ENCODE measurements at places on chromosomes 1 and 21.

DNA sequence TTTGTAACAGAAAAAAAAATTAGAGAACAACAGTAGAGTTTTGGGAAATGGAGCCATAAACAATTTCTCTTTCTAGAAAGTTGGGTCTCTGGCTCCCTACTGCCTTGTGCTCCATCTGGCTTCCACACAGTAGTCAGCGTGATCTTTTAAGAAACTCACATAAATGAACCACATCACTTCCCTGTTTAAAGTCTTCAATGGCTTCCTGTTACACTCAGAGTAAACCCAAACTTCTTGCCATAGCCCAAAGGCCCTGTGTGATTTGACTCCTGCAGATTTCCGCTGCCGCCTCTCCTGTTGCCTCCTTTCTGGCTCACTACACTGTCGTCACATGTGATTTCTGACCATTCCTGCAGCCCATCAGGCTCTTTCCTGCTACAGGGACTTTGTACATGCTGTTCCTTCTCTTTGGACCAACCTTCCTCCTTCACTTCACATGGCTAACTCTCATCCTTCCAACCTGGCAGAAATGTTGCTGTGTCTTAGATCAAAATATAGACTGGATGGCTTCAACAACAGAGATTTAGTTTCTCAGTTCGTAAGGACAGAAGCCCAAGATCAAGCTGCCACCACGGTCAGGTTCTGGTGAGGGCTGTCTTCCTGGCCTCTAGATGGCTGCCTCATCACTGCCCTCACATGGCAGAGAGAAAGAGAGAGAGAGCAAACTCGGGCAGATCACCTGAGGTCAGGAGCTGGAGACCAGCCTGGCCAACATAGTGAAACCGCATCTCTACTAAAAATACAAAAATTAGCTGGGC, 34.0 kb downstream of the OPRD1 start:
- peak; percentile 35 for DNase-seq

DNA sequence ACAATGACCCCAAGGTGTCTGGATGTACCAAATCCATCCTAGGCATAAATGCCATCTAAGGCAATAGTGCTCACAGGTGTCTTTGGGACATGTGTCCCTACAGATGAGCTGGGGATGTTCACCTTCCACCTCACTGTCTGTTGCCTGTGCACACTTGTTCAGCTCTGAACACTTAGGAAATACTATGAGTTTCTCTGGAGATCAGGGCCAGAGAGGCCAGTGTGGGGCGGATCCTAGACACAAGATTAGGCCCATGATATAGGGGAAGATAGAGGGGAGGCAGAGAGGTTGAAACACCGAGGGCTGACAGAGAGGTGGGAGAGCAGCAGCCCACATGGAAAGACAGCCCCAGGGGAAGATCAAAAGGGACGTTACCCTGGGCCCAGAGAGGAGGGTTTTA, 25.6 kb downstream of the C1orf116 start:
- DNase-seq, result no peak

- DNase-seq, result no peak
Observed at GRCh38 chr1:165856606-165857005, 29.2 kb downstream of the UCK2 start.

DNA sequence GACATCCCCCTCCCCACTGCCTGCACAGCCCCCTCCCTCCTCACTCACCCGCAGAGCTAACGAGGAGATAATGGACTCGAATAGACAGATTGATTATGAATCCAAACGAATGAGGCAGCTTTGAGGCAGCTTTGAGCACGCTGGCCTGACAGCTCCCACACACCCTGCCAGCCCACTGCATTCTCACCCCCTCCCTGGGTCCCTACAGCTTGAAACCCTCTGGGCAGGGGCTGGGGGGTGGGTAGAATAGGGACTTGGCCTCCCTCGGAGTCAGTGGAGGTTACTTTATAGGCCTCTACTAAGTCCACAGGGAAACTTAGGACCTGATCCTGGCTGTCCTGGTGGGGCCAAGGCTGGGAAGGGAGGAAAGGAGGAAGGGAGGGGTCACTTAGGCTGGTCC, 1.9 kb downstream of the NTRK1 start:
- DNase-seq, result no peak

DNA sequence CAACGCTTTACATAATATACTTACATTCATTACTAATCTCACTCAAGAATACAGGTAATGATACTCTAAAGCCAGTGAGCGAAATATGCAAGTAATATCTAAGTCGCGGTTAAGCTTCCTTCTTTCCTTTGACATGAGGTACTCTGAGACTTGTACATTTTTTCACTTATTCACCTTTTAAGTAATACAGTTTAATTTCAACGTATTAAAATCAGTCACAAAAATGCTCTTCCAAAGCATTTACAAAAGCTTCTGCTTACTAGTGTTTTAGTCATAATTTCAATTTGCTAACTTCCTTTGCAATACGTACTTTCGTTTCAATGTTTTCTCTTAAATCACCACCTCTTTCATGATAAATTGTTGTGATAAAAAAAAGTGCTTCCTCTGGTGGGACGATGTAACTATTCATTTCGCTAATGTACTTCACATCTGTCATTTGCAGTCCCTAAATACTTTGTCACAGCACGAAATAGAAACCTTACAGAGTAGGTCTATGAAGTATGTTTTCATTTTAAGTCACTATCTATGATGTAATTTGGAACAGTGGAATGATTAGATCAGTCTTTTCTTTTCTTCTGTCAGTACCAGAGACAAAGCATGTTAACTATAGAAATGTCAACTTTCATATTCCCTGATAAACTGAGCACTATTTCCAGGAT, 34.0 kb upstream of the ADGRL4 start:
- no peak for DNase-seq

- DNase-seq, result no peak
Observed at GRCh38 chr1:202580619-202581018, 129.6 kb downstream of the SYT2 start.

- no peak for DNase-seq
Observed at GRCh38 chr1:27774654-27775053, 1.6 kb downstream of the STX12 start.

DNA sequence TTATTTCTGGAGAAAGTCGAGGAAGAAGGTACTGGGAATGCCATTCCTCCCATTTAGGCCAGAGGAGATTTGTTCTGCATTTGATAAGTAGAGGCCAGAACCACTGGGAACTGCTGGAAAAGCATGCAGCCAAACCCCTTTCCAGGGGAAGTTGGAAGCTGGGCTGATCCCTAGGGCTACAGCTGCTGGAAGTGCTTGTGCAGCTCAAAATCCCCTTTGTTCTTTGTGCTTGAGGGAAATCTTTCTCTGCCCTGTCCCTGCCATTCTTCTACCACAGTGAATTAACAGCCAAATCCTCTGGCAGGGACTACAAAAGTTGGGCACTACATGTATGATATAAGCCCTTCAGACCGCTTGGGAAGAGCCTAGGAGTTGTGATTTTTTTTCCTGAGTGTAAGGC, 734.1 kb downstream of the LRRIQ3 start:
- no peak for DNase-seq

DNA sequence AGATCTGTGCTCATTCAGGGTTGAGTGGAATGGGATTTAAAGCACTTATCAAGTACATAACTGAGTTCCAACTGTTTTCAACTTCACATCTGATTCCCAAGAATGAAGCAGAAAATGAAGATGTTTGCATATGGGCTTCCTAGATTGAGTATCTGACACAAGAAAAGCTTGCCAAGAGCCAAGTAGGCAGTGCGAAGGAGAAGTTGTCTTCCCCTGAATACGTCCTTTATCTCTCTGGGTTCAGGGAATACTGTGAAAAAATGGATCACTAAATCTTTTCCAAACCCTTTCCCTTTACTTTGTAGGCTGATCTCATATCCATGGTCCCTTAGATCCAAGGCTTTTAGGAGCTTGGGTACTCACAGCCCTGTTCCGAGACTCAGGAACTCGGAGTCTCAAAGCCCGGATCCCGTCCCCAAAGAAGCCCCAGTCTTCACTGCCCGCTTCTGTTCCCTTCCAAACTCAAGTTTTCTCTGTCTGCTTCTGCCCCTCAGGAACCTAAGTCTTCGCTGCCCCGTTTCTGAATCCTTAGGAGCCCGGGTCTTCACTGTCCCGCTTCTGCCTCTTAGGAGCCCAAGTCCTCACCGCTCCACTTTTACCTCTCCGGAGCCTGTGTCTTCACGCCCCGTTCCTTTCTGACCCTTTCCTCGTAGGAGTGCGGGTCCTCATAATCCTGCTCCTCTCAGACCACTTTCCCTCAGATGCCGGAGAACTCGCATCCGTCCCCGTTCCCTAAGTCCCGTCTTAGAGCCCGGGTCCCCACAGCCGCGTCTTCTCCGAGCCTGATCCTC, 616 bp downstream of the TAF12 start:
- DNase-seq, result no peak

DNA sequence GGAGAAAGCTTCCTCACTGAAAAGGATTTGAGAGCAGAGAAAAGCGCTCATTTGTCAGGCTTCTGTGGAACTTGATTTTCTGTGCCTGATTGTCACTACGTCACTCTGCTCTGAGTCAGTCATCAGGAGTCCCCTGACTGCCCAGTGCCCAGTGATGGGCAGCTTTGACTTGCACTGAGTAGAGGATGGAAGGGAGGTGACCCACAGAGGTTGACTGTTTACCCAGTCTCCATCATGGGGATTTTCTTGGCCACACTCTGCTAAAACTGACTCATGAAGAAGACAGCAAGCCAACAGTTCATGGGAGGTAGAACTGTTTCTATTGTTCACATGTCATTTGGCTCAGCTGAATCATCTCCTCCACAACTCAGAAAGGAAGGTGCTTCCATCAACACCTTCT, 82.1 kb upstream of the DUSP10 start:
- no peak for DNase-seq

DNA sequence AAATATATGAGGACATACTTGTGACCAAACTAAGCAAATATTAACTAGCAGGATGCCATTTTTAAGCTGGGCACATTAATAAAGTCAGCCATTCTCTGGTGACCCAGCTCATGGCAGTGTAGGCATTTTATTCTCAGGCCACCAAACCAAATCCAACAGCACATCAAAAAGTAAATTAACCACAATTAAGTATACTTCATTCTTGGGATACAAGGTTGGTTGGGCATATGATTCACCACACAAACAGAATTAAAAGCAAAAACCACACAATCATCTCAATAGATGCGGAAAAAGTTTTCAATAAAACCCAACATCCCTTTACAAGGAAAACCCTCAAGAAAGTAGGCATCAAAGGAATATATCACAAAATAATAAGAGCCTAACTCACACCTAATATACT, 101.3 kb downstream of the FAF1 start:
- DNase-seq, result no peak

GRCh38 chr1:160359559-160360226, 7.2 kb upstream of the NHLH1 start:
- DNase-seq, result no peak

GRCh38 chr1:28281608-28282425, 22.5 kb downstream of the SESN2 start:
- no peak for DNase-seq

DNA sequence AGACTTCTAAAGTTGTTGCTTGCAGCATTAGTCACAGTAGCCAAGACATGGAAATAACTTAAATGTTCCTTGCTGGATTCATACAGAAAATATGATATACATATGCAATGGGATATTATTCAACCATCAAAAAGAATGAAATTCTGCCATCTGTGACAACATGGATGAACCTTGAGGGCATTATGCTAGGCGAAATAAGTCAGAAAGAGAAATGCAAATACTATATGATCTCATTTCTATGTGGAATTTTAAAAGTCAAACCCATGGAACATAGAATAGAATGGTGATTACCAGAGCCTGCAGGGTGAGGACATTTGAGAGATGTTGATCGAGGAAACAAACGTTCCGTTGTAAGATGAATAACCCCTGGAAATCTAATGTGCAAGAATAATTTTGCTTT, 43.0 kb downstream of the CRB1 start:
- no peak for DNase-seq

- DNase-seq, result no peak
Observed at GRCh38 chr1:26142159-26142558, 16.7 kb upstream of the FAM110D start.

- no peak for DNase-seq
Observed at GRCh38 chr1:82226186-82226505, 425.4 kb downstream of the ADGRL2 start.

- DNase-seq, result no peak
Observed at GRCh38 chr1:200108659-200109058, 81.1 kb downstream of the NR5A2 start.

DNA sequence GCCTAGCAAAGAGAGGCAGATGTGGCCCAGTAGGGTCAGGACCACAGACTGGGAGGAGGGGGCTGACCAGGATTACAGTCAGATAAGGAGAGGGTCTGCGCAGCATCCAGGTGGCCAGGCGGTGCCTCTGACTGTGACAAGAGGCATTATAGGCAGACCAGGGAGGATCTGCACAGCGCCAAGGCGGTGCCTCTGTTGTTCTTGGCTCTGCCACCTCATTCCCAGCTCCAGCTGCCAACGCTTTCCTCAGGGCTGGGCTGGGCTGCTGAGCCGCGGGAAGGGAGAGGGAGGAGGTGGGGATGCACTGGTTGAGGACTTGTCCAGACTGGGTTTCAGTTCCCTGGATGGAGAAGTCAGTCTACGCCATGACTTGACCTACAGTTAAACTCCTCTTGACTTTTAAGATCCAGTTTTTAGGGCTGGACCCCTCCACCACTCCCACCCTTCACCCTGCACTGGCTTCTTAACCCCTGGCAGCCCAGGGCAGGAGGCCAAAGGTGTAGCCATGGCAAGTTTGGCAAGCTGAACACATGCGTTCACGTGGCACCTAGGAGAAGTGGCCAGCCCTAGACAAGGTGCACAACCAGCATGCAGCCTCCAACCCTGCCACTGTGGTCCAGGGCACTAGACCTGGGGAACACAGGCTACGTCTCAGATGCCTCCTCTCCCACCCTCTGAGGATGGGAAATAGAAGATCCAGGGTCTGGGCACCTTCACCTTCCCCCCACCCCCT, 4.5 kb upstream of the CRABP2 start:
- DNase-seq, result no peak

- DNase-seq, result no peak
Observed at GRCh38 chr21:31442339-31442738, 98.3 kb upstream of the TIAM1 start.

DNA sequence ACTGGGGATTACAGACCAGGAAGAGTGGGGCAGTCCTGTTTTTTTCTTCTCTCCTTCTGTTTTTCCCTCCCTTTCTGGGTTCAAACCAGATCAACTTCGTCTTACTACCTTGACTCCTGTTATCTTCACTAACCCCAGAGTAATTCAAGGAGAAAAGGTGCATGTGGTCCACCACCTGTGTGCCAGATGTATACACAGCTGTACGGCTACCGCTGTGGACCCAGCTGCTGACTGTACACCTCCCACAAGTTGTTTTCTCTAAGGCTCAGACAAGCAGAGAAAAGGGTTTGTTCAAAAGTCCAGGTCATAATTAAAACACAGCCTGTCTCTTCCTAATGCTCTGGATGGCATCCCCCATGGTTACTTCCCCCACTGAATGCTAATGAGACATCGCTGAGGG, 102.1 kb downstream of the LMX1A start:
- no peak for DNase-seq

DNA sequence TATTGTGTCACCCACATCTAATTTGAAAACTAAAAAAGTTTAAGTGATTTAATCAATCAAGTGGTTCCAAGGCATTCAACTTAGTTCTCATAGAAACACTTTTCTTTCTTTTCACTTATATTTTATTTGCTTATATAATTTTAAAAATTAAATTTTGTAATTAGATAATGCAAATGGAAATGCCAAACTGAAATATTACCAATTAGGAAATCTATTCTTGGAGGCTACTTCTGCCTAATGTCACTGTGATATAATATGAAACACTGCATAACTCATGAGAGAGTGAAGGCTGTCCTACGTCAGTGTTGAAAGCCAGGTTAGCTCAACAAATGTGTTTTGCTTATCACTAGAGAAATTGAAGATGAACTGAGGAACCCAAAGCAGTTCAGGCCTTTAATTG, 18.3 kb upstream of the SHCBP1L start:
- no peak for DNase-seq

GRCh38 chr1:201016211-201016651, 7.3 kb downstream of the KIF21B start:
- DNase-seq, result no peak
